ENCODE measurements at places on chromosomes 1 and 21.

DNA sequence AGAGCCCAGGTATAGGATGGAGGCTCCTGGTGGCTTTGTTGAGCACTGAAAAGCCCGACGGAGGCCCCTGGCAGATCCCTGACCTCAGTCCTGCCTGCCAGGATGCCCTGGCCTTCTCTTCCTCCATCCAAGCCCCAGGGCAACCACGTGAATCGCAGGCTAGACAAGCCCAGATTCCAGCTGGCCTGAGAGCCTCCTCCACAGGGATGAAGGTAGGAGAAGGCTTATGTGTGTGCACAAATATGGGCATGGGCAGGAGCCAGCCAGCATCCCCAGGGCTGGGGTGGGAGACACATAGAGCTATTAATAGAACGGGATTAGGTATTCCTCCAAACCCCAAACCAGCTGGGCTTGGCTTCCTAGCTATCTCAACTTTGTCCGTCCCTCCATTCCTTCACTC, 4.0 kb upstream of the EXTL1 start:
- DNase-seq: no peak

DNA sequence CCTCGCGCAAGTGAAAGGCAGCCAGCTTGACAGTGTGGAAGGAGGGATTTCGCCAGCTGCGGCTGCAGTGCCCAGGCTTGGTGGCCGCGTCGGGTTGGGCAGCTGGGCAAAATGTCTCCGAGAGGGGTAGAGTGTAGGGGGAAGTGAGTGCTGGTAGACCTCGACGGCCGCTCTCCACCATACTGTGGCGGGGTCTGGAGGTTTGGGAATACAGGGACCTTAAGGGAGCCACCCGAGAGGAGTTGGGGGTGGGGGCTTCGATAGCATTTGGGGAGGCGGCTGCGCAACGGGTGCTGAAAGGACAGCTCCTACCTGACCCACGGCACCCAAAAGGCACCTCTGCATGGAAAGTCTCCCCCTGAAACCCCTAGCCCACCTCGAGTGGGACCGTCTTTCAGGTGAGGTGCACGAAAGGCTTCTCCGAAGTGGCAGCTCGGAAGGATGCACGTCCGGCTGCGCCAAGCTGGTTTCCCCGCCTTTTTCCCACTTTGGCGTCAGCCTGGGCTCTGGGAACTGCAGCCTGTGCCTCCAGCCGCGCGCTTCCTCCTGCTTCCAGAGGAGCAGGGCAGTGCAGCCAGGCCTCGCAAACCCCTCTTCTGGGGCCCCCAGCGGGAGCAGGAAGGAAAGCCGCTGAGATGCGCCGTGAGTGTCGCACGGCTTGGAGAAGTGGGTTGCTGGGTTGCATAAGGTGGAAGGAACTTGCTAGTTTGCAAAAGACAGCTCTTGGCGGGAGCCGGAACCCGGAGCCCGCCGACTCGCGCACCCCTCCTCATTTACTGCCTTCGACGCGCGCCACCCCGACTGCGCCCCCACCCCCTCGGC, 531 bp upstream of the HMGN2 start:
- no peak for DNase-seq

DNA sequence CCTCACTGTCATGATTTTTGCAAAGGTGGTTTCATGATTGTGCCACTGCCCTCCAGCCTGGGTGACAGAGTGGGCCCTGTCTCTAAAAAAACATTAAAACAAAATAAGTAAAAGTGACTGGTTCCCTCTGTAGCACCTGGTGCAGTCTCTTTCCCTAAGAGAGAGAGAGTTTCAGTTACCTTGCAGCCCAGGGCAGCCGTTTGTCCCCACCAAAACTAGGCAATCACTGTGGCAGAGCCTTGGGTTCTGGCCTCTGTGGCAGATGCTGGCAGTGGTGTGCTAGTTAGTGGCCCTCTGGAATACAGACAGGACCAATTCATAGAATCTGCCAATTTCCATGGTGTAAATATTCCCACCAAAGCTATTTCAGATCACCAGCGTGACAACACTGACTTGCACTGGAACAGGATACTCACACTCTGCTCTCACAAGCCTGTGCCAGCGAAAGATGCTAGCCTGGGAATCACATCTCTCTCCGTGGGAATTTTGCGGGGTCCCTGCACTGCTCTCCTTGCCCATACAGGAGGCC, 108.7 kb downstream of the TLR5 start:
- DNase-seq: no peak

GRCh38 chr1:183301239-183301638, 115.2 kb downstream of the LAMC2 start:
- DNase-seq: no peak

DNA sequence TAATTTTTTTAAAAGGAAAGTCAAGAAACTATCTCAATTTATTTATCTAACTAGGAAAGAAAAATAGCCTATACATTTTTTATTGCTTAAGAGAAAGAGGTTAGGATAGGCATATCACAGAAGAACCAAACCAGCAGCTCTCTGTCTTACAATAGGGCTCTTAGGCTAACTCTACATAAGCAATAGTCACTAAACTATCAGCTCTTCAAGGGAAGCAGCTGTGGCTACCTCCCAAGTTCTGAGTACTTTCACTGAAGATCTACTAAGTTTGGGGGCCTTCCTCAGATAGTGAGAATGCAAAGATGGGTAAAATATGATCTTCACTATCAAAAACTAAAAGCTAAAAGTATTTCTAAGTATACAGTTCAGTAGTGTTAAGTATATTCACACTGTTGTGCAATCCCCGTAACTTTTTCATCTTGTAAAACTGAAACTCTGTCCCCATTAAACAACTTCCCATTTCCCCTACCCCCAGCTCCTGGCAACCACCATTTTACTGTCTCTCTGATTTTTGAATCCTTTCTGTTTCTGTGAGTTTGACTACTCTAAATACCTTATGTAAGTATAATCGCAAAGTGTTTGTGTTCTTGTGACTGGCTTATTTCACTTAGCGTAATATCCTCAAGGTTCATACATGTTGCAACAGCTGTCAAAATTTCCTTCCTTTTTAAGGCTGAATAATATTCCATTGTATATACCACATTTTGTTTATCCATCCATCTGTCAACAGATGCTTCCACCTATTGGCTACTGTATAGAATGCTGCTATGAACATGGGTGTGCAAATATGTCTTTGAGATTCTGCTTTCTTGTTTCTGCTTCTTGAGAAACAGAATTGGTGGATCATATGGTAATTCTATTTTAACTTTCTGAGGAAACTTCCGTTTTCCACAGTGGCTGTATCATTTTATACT, 73.3 kb downstream of the ACBD6 start:
- DNase-seq: no peak

GRCh38 chr1:59333626-59334277, 36.9 kb downstream of the FGGY start:
- no peak for DNase-seq

GRCh38 chr1:245901037-245901436, 606.0 kb downstream of the SMYD3 start:
- no peak for DNase-seq

Data from cortex of kidney (tissue), 1 donor.